ENCODE measurements at places on chromosomes 6 and 20. TPM values are rescaled to one million over a fixed set of nuclear protein-coding genes. Genes with fewer than 3 reads are reported as not detected.

Gene ADIG
- not detected for total RNA-seq

Gene MCCD1
- total RNA-seq: not detected

Gene GJA1
- total RNA-seq: 1.1 TPM

- DNase-seq: no peak
Observed at GRCh38 chr20:54221996-54222890, 14.4 kb downstream of the PFDN4 start.

DNA sequence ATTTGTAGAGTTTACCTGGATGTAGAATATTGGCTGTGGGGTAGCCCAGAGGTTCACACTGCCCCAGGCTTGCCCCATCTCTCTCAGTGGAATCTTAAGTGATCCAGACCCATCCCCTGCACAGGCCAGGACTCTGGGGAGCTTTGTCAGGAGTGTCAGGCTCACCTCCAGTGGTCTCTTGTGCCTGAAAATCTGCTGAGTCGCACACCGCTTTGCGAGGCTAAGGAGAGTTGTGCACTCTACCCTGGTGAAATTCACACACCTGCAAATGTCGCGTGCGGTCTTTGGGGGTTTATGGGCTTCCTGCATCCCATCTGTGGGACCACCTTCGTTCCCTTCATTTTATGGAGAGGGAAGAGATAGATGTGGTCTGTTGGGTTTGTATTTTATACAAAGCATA is 63.6 kb upstream of the KIF25 start:
- no peak for DNase-seq

DNA sequence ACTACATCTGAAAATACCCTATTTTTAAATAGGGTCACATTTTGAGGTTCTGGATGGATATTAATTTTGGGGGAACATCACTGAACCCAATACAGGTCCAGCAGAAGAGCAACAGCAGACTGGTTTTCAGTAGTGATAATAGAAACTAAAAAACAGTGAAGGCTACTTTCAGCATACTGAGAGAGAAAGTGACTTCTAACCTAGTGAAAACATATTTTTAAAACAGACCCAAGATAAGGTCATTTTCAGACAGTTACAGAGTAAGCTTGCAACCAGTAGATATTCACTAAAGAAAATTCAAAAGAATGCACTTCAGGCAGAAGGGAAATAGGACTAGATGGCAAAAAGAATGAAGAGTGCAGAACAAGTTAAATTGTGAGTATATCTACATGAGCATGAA is 42.0 kb upstream of the TMEM244 start:
- DNase-seq: no peak

Gene RAMACL
- total RNA-seq: 0.15 TPM

Gene PPIL1
- total RNA-seq: 42.0 TPM

Measured in HCT116 (cell line).